NCI-H2081 (cell line): ENCODE measurements at places on chromosomes 6 and 20.

DNA sequence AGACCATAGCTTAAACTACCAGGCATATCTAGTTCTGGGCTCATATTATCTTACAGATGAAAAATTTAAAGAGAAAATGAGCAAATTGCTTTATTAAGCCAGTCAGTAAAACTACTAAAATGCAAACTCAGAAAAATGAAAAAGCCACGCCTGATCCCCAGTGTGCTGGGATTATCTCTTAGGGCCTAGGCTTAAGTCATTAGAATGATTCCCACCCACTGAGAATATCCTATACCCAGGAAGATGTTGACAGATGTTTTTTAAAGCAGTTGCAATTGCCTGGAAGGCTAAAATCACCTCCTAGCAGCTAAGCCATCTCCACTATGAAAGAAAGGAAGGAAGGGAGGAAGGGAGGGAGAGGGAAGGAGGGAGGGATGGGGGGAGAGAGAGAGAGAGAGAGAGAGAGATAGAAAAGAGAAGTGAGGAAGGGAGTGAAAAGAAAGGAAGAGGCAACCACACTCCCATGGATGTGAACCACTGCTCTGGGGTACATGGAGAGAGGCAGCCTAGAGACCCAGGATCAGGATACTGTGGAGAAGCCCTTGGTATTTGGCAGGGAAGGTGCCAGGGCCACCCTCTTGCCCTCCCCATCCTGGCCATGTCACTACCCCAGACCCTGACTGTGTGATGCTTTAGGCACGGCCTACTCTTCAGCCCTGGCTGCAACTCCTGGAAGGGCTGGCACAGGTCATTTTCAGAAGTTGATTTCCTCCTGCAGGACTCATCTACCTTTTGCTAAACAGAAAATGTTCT lies 21.9 kb downstream of the NEDD9 start:
- no peak for DNase-seq

- no peak for DNase-seq
Observed at GRCh38 chr6:150072201-150072600, 3.3 kb upstream of the ULBP3 start.

DNA sequence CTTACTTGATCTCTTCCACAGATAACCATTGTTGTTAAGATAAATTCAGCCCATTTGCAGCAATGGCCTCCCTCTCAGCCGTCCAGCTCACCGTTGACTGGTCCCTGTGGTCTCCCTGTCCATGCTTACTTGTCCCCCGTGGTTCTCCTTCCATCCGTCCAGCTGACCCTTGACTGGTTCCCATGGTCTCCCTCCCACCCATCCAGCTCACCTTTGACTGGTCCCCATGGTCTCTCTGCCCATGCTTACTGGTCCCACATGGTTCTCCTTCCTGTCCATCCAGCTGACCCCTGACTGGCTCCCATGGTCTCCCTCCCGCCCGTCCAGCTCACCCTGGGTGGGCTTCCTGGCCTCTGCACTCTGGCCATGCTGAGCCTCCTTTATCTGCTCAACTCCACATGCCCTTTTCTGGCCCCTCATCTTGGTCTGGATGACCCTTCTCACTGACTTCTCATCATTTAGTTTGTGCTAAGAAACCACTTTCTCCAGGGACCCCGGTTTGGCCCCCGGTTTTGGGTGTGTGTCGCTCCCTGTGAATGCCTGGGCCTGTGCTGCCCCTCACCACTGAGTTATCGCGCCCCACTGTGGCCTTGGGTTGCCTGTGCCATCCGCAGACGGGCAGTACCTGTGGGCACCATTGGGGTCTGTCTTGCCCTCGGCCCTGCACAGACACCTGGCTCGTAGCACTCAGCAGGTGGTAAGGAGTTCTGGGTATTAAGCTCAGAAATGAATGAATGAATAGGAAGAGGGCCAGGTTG lies 146.4 kb downstream of the ERMARD start:
- DNase-seq: no peak

- no peak for DNase-seq
Observed at GRCh38 chr20:11718474-11719094, 199.1 kb upstream of the BTBD3 start.

GRCh38 chr6:3960754-3961361 lies 111.7 kb downstream of the FAM50B start:
- no peak for DNase-seq

DNA sequence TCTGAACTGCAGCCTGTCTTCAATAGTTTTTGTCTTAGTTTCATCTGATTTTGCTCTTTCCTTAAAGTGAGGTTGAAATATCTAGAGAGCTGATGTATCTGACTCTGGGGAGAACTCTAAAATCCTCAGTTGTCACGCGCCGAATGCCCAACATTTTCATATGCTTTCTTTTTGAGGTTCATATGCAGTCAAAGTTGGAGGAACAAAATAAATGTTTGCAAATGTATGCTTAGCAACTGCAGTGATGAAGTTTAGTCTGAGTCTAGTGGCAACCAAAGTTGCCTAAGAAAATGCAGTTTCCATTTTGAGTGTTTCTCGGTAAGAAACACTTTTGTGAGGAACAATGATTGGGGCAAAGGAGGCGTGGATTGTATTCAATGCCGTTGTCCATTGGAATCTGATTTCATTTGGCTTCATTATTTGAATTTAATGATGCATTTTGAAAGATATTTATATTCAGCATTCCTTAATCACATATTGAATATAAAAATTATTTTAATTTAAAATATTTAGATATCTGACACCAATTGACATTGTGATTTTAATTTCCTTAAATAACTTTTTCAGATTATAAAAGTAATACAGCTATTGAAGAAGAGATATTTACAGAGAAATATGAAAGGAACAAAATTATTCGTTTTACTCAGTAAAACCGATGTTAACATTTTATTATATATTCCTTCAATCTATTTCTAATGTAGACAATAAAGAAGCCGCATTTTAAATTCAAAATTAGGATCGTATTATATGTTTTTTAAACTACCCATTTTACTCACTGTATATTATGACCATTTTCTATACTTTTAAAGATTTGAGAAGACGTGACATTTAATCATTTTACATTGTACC lies 122.0 kb downstream of the PLEKHG1 start:
- no peak for DNase-seq

GRCh38 chr6:136066005-136066404 lies 184.1 kb downstream of the MTFR2 start:
- no peak for DNase-seq

- no peak for DNase-seq
Observed at GRCh38 chr20:16216227-16216913, 356.9 kb downstream of the KIF16B start.

- no peak for DNase-seq
Observed at GRCh38 chr6:159631886-159632285, 61.2 kb downstream of the SOD2 start.

DNA sequence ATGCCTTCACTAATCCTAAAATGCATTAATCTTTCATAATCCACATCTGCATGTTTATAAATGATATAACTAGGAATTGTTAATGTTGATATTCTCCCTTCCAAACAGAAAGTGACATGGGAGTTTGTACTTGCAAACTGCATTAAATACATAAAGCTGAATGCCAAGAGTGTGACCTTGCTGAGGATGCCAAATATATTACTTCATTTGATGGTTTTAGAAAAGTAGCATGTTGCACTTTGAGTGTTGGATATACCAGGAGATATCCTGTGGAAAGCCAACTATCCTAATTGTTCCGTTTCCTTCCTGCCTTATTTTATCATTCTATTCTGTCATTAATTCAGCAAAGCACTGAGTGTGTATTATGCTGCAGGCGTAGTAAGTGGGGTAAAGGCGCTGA lies 229.8 kb downstream of the TMEM242 start:
- no peak for DNase-seq

GRCh38 chr6:39421383-39422225 lies 99.1 kb upstream of the KCNK16 start:
- no peak for DNase-seq

DNA sequence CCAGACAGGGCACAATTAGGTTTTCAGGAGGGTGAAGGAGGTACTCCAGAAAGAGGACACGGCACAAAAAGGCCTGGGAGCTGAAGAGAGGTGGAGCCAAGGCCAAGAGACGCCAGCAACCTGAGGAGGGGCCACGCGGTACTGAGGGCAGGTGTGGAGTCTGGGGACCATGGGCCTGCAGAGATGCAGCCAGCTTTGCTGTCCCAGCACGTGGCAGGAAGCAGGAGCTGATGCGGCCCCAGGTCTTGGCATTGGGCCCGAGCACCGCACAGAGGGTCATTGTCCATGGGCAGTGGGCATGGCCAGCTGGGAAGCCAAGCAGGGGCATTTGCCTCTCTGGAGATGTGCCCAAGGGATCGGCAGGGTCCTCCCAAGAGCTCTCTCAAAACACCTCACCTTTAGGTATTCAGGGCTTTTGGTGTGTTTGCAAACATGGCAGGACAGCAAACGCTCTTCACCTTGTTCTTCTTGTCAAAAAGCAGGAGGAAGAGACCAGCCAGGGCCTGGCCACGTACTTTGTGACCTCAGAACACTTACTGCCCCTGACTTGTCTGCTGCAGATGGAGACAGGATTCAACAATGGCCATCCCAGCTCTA lies 1.4 kb upstream of the BPIFB1 start:
- no peak for DNase-seq

DNA sequence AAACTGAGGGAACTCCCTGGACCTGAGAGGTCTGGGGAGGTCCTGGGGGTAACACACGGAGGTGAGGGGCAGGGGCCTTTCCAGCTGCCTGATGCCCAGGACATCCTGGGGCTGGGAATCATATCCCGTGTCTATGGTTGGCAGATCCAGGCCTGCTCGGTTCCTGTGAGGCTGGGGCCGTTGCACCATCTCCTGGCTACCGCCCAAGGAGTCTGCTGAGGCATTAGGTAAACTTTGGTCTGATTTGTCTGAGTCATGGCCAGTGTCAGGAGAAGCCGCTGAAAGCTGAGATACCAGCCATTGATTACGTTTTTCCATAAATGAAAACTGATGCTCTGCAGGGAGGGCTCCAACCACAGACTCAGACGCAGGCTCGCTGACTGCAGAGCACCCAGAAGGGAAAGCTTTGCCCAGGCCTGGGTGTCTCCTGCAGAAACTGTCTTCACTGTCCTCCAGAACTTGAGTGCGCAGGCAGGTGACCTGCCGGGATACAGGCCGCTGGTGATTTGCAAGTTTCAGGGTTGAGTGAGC lies 14.2 kb downstream of the TRAF3IP2 start:
- DNase-seq: no peak

DNA sequence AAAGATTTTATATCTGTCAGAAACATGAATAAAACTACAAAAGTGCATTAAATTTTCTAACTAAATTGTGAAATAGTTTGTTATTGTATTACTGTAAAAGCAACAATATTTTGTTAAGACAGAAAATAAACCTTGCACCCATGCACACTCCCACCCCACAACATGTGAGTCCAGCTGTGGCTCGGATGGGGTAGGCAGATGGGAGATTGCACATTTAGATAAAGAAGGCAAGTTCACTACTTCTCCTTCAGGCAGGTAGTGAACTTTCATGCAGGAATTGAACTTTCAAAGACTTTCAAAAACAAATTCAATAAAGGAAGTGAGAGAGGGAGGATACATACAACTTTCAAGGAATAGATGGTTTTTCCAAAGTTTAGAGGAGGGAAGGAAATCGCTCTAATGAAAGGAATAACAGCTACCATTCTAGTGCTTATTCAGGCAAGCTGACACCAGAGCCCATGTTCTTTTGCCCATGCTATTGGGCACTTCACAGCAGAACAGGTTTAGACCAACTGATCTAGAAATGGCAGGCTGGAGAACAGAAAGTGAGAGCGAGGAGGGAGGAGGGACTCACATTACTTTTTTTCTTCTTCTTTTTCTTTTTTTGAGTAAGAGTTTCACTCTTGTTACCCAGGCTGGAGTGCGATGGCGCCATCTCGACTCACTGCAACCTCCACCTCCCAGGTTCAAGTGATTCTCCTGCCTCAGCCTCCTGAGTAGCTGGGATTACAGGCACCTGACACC lies 28.5 kb downstream of the SF3B5 start:
- no peak for DNase-seq

- peak; percentile 38 for DNase-seq
Observed at GRCh38 chr6:105077596-105078385, 102.0 kb downstream of the POPDC3 start.

DNA sequence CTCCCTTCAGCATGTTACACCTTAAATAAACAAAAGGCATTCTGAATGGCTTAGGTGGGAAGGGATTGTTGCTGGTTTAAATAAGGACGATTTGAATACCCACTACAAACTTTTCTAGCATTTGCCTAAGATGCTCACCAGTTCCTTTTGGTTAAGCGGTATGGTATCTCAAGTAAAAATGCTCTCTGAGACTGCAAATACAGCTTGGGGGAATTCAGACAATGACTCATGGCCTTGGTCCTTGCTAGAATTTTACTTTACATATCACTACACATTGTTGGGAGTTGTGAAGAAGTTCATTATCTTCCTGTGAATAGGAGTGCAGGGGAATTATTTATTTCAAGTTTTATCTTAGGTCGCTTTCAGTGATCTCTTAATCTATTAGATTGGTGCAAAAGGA lies 670.7 kb downstream of the UTRN start:
- no peak for DNase-seq

DNA sequence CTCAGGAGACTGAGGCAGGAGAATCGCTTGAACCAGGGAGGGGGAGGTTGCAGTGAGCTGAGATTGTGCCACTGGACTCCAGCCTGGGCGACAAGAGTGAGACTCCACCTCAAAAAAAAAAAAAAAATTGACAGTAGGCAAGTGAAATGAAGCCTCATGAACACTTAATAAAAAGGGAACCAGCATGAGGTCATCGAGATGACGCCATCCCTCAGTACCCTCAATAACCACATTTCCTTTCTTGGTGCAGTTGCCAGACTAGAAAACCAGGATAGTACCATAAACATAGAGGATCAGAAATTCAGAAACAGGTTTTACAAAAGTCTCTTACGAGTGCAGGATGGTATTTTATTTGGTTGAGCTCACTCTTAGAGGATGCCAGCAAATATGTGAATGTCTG lies 584.1 kb downstream of the MAFB start:
- DNase-seq: no peak

GRCh38 chr6:23735151-23735550 lies 390.9 kb upstream of the NRSN1 start:
- no peak for DNase-seq

DNA sequence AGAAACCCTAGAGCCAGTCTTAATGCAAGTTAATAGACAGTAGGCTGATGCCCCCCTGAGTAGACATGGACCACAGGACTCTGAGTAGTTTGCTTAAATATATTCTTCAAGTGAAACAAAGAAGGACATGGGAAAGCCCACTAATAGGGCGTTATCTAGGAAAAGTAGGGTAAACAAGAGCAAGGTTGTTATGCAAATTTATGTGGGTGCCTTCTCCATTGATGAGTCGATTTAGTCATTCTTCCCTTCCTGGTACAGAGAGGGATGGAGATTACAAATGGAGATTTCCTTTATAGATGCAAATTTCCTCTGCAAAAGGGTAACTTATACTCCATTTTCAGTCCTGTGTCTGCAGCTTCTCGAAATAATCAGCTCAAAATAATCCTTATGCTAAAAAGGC lies 262.0 kb downstream of the CD83 start:
- no peak for DNase-seq

GRCh38 chr20:63917811-63918210 lies 22.9 kb downstream of the DNAJC5 start:
- no peak for DNase-seq
